Mesothelial cell of epicardium (in vitro differentiated cells): ENCODE measurements at places on chromosomes 12 and 14. TPM values are rescaled to one million over a fixed set of nuclear protein-coding genes. Genes with fewer than 3 reads are reported as not detected.

DNA sequence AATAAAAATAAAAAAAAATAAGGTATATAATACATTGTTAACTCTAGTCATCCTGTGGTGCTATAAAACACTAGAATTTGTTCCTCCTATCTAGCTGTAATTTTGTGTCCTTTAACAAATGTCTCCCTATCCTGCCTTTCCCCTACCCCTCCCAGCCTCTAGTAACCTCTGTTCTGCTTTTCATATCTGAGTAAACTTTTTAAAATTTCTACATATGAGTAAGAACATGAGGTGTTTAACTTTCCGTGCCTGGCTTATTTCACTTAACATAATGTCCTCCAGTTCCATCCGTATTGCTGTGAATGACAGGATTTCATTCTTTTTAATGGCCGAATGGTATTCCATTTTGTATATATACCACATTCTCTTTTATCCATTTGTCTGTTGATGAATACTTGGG is 71.3 kb upstream of the GNG2 start:
- no peak for DNase-seq

DNA sequence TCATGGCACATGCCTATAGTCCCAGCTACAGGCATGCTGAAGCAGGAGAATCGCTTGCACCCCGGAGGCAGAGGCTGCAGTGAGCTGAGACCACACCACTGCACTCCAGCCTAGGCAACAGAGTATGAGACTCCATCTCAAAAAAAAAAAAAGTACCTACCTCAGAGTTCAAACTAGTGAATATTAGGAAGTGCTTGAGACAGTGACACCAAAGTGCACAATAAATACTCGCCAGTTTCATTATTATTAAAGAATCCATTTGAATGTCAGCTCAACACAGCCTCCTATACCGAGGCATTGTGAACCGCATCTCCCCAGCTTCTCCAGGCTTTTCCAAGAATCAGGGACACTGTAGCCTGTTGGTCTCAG is 5.0 kb downstream of the GAPDH start:
- DNase-seq, result no peak

- DNase-seq, result peak; percentile 64
Measured at GRCh38 chr14:73741386-73741875, 27.2 kb upstream of the PNMA1 start.

GRCh38 chr14:24113801-24114531 is 611 bp upstream of the DCAF11 start:
- DNase-seq, result peak; percentile 66

DNA sequence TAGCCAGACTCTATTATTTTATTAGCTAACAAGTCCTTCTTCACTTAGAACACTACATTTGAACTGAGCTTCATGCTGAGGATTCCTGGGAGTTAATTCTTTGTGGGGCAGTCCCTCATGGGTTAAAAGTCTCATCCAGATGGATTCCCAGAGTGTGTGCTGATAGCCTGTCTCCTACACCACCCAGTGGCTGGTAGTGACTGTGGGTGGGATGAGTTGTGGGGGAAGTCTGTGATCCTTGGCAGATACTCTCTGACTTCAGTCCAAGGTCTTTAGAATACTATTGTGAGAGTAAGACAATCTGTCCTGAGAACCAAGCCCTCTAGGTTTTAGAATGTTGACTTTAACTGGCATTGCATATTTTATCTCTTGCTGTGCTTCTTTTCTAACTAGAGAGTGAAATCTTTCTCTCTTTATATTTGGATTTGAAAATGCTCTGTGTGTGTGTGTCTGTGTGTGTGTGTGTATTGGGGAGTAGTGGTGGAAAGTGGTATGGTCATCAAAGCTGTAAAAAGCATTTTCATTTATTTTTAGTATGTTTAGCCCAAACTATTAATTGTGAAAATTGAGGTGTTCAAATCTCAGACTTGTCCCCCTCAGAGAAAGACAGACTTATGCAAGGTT is 37.3 kb downstream of the AKAP6 start:
- no peak for DNase-seq

DNA sequence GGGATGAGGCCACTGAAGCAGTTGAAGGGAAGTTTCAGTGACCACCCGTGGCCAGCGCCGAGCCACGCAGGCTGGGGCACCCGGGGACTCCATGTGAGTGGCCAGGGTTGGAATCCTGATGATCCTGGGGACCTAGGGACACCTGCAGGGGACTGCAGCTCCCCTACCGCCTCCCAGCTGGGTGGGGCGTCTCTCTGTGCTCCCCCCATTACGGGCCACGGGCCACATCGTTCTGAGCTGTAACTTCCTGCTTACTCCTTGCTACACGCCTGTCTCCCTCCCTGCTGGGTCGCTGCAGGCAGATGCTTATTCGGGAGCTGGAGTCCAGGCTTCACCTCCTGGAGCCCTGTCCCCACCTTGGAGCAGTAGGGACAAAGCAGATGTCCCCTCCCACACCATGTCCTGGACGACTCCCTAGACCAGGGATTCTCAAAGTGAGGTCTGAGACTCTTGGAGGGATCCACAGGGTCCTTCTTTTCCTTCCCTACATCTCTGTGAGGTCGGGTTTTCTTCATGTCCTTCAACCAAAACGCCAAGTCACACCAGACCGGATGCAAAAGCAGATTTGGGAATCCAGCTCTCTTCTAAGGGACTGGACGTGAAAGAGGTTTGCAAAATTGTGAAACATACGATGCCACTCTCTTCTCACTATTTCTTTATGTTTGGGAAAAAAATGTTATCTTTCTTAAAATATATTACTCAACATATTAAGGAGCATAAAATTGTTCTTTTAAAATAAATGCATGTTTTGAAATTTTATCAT is 85.9 kb upstream of the NCOR2 start:
- DNase-seq, result no peak

DNA sequence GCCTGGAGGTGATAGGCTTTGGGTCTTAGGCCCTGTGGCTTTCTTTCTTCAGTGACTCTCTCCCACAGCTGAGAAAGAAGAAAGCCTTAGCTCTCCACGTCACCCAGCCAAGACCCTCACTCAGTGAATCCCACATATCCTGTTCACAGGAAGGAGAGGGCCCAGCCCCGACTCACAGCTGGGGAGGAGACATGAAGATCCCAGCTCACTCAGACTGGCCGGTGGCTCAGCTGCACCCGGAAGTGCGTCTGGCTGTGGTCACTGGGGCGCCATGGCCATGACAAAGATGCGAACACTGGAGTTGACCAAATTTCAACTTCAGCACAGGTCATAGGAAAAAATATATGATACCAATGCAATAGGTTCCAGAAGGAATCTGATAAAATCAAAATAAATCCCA is 14.2 kb downstream of the DLK1 start:
- DNase-seq, result no peak

- no peak for DNase-seq
Measured at GRCh38 chr14:37403626-37404025, 191.4 kb downstream of the FOXA1 start.

ITGB7 gene
- 3.2 to 4.9 TPM (median 4.6 TPM) in 3 replicates for total RNA-seq

SAMD15 gene
- 2.0 to 3.4 TPM (median 2.1 TPM) in 3 replicates for total RNA-seq

CLEC4C gene
- total RNA-seq, result not detected in 3 replicates

GAS2L3 gene
- 13.7 to 17.5 TPM (median 16.5 TPM) in 3 replicates for total RNA-seq

SRGAP1 gene
- total RNA-seq, result 9.6 to 9.7 TPM (median 9.7 TPM) in 3 replicates

MYBPC1 gene
- total RNA-seq, result not detected in 3 replicates
